ENCODE measurements at places on chromosomes 3 and 15. TPM values are rescaled to one million over a fixed set of nuclear protein-coding genes. Genes with fewer than 3 reads are reported as not detected.

GOLGA6L7 gene
- total RNA-seq, result not detected

GPR149 gene
- not detected for total RNA-seq

CYB561D2 gene
- 10.5 TPM for total RNA-seq

HTR3E gene
- total RNA-seq, result not detected

RPS27L gene
- total RNA-seq, result 259 TPM

GAP43 gene
- total RNA-seq, result 0.76 TPM

ATP8B4 gene
- total RNA-seq, result 13.8 TPM

DNA sequence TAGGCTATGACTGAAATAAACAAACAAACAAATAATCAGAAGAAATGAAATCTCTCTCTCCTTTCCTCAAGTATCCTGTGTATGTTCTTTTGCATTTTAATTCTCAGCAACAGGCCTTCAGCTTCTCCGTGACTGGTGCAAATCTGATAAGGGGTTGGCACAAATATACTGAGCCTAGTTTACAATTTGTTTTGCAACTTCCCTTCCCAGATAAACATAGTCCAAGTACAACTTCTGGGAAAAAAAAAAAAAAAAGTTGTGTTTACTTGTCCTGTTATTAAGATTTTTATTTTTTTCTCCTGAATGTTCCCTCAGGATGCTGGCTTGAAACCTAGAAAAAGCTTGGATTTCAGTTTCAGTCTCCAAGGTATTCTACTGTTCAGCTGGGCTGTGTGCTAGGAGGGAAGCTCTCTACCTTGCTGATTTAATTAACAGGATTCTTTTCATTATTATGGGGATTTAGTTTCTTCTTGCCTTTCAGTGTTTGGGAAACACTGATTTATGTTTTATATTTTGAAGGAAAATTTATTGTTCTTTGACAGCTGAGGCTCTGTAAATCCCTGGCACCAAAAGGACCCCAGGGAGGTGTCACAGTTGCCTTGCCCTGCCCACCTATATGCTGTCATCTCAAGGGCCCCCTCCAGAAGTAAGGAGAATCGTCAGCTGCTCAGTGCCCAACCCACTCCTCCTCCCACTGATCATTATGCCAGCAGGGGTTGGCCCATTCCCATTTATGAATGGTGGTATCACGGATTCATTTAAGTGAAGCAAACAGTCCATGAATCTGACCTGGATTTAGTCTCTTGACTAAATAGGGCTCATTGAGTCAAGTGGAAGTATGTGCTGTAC lies 185.2 kb downstream of the MEIS2 start:
- no peak for DNase-seq

DNA sequence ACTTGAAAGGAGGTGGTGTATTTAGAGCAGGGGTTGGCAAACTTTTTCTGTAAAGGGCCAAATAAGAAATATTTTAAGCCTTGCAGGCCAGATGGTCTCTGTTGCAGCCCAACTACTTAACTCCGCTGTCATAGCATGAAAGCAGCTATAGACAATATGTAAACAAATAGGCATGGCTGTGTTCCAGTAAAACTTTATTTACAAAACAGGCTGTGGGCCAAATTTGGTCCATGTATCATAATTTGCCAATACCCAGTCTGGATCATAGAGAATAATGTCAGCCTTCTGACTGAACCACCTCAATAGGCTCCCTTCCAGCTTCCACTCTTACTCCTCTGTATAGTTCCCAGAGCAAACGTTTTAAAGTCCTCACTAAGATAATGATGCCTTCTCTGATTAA lies 638.8 kb upstream of the CFAP20DC start:
- no peak for DNase-seq

DNA sequence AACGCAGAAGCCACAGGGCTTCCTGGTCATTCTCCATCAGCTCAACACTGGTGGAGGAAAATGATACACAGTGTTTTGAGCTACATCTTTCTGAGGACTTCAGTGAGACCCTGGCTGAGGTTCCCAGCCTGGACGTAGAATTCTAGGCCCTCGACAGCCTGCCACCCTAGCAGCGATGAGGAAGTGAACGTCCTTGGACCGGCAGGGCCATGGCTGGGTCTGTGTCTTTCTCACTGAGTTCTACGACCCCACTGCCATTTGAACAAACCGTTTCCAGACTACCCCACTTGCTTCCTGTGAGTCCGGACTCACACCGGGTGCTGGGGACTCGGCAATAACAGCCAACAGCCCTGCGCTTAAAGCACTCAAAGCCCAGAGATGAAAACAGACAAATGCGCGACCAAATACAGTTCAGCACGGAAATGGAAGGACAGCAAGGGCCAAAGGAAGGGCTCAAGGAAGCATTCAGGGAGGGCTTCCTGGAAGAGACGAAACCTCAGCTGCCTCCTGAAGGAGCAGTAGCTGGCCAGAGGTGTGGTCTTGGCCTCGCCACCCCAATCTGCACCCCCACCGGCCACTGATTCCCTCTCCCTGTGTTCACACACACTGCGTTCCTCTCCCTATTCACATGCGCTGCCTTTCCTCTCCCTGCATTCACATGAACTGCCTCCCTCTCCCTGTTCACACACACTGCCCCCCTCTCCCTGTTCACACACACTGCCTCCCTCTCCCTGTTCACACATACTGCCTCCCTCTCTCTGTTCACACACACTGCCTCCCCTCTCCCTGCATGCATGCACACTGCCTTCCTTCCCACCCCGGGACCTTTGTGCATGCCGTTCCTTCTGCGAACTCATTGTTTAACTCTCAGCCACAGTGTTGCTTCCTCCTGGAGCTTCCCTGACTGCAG lies 136.3 kb upstream of the PRR20G start:
- DNase-seq, result peak; percentile 37

GRCh38 chr3:145326666-145327065 lies 834.3 kb downstream of the PLOD2 start:
- DNase-seq, result no peak

DNA sequence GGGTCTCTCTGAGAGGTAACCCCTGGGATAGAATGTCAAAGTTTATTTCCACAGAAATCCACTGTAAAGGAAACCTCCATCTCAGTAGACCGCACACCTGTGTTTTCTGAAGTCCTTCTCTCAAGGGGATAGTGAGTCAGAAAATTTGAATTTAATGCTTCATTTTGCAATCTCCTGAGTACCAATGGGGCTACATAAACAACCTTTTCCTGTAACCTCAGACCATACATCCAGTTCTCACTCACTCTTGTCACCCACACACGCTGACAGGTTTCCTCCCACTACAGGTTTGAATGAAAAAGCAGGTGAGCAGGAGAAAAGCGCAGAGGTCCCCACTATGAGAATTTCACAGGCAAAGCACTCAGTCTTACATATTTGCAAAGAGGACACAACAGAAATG lies 165.3 kb upstream of the MCTP2 start:
- DNase-seq, result no peak

GRCh38 chr3:24342275-24342674 lies 152.4 kb downstream of the THRB start:
- DNase-seq, result no peak

- no peak for DNase-seq
Observed at GRCh38 chr3:70358978-70359580, 46.6 kb upstream of the MDFIC2 start.

GRCh38 chr15:69088300-69088965 lies 72.0 kb upstream of the GLCE start:
- DNase-seq, result no peak

DNA sequence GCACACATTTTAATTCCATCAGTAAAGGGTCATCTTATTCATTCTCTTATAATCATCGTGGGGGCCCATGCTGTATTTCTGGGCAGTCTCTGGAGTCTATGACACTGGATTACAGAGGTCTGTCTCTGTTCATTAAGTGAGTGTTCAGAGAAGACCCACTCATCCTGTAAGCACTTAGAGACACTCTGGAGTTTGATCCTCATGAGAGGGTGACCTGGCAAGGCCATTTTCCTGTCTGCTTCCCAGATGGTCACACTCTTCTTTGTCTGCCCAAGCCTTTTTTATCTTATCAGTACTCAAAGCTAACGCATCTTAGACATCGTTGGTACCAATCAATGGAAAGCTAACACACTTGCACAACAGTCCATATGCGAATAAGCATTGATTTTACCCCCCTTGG lies 333.1 kb downstream of the RORA start:
- no peak for DNase-seq

GRCh38 chr15:101323793-101324523 lies 28.9 kb upstream of the SNRPA1 start:
- DNase-seq, result no peak

DNA sequence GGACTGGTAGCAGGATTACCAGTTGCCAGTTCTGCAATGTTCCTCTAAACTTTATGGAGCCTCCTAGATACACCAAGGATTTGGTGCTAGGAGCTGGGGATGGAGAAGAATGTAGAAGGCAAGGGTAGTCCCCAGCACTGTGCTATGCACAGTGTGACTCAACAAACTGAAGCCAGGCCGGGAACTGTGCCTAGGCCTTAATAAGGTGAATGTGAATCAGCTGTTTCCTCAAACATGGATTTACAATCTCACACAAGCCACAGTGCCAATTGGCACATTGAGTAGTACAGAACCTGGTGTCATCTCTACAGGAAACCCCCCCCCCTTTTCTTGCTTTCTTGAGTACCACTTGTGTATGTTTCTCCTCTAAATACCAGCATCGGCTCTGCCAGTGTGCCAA lies 32.5 kb downstream of the MRPS25 start:
- DNase-seq, result no peak

GRCh38 chr3:160163229-160163878 lies 61.9 kb upstream of the C3orf80 start:
- no peak for DNase-seq

DNA sequence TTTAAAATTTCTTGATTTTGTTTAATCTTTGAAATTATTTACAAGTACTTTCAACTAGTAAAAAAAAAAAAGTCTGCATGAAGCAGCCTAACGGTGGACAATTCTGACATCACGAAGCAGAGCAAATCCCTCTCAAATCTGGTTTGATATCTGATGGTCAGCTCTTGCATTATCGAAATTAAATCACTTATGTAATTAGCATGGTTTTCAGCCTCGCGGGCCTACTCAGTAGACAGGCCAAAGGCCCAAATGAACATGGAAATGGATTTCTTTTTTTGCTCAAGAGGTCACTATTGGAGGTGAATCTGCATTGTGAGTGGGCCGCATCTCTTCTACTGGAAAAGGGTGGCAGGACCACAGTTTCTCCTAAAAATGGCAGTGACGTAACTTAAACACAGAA lies 209.8 kb downstream of the NR2F2 start:
- DNase-seq, result no peak

DNA sequence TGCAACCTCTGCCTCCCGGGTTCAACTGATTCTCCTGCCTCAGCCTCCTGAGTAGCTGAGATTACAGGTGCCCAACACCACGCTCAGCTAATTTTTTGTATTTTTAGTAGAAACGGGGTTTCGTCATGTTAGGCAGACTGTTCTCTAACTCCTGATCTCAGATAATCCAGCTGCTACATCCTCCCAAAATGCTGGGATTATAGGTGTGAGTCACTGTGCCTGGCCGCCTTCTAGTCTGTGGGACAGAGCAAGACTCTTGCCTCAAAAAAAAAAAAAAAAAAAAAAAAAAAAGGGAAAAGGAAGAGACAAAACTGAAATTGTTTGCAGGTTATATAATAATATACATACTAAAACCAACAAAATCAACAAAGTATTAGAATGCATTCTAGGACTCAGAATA lies 215.2 kb downstream of the PCCB start:
- no peak for DNase-seq

- no peak for DNase-seq
Observed at GRCh38 chr3:16728770-16729745, 123.8 kb upstream of the DAZL start.

DNA sequence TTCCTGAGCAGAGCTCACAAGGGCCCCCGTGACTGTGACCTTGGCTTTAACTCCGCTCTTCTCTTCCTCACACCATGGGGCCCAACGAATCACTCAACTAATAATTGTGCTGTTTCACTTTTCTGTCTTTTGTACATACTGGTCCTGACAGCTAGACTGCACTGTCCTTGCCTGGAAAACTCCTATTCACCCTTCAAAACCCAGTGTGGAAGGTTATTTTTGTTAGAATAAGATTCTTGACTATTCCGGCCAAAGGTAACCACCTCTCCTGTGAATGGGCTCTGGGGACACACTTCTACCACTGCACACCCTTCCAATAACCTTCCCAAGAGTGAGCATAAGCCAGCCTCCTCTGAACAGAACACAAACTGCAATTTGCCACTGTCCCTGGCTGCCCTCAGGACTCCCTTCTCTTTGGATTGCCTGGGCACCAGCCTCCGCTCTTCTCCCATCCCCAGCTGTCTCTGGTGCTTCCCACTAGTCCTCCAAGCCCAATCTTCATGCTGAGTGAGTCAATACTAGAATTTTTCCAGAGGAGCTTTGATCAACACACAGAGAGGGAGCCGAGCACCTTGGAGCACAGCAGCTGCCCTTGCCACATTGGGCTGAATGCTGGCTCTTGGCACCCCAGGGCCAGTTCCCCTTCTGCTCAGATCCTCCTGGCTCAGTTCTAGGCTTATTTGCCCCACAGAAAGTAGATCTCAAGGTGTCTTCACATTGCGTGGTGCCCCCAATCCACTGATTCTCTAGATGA lies 2.1 kb downstream of the SCN5A start:
- DNase-seq, result no peak

DNA sequence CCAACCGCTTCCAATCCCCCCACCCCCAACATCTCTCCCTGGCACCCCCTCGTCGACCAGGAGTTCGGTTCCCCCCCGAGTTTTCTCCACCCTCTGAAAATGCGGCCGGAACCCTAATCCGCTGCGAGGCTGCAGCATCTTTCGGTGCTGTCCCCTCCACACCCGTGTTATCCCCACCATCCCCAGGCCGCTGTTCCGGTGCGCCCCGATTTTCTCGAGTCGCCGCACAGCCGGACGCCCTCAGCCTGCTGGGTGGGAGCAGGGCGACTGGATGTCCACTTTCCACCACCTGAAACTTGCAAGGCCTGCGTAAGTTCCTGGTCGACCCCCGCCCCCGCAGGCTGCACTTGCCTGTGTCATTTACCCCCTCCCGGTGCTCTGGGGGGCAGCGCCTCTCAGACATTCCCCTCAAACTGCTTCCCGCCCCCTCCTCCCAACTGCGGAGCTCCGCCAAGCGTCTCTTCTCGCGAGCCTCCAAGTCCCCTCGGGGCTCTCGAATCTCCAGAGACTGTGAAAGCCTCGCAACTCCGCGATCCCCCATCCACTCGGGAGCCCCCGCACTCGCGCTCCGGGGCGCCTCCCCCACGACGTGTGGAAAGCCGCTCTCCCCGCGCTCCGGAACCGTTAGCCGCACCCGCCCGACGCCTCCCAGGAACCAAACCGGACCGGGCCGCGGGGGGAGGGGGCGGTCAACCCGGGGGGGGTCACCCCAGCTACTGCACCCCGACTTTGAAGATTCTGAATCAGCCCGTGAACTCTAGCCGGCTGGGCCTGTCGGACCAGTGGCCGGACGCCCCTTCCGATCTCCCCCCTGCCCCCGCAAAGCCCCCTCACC lies 566 bp downstream of the ETV5 start:
- peak; percentile 86 for DNase-seq
